ENCODE measurements at places on chromosomes 13 and 19. TPM values are rescaled to one million over a fixed set of nuclear protein-coding genes. Genes with fewer than 3 reads are reported as not detected.

C1QTNF9 gene
- total RNA-seq, result not detected

ZNF99 gene
- not detected for total RNA-seq

NBEA gene
- 4.3 TPM for total RNA-seq

TYROBP gene
- total RNA-seq, result 51.6 TPM

UFM1 gene
- total RNA-seq, result 65.2 TPM

DLL3 gene
- not detected for total RNA-seq

PHLDB3 gene
- total RNA-seq, result 43.3 TPM

TMEM221 gene
- total RNA-seq, result not detected

PPFIA3 gene
- 3.6 TPM for total RNA-seq

TJP3 gene
- total RNA-seq, result 1.3 TPM

KCNN4 gene
- 19.7 TPM for total RNA-seq

ONECUT3 gene
- total RNA-seq, result not detected

ZBTB32 gene
- 0.35 TPM for total RNA-seq

SPTBN4 gene
- total RNA-seq, result 0.51 TPM

USHBP1 gene
- total RNA-seq, result 1.2 TPM

CGB1 gene
- not detected for total RNA-seq

Data from naive thymus-derived CD4-positive, alpha-beta T cell (primary cell).